ENCODE measurements at places on chromosomes 1 and 21. TPM values are rescaled to one million over a fixed set of nuclear protein-coding genes. Genes with fewer than 3 reads are reported as not detected.

Gene PLEKHN1
- total RNA-seq: 3.3 TPM

- DNase-seq: no peak
These were observed 69.4 kb upstream of the VAV3 start for GRCh38 chr1:108034396-108034795.

GRCh38 chr21:26453267-26453666, 119.8 kb downstream of the CYYR1 start:
- DNase-seq: no peak

Gene RORC
- 0.03 TPM for total RNA-seq

GRCh38 chr1:42195841-42196240, 31.3 kb upstream of the GUCA2A start:
- DNase-seq: no peak

Gene MORC3
- total RNA-seq: 18.4 TPM

Gene GBP4
- total RNA-seq: 0.02 TPM

- peak; percentile 51 for DNase-seq
These were observed 1.1 kb upstream of the LCK start for GRCh38 chr1:32249831-32250525.

DNA sequence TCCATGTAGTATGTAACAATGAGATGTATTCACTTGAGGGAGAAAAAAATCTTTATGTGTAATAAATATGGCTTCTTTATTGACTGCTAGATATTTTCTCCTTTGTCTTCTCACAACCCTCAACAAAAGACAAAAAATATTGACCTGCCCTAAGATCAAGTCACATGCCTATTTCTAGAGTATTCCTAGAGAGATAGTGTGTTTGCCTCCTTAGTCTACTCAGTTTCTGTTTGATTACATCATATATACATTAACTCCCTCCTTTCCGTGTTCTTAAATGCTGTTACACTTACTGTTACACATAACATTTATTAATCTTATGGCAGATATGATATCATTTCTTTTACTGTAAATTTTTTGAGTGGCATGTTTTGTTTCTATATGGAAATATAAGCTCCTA, 281.6 kb upstream of the RGS18 start:
- no peak for DNase-seq

Gene MYOG
- total RNA-seq: not detected

GRCh38 chr1:83641796-83642443, 357.0 kb downstream of the TTLL7 start:
- DNase-seq: no peak

- no peak for DNase-seq
These were observed 120.5 kb upstream of the HMGB4 start for GRCh38 chr1:33743221-33743998.

Gene TSTD1
- total RNA-seq: 0.30 TPM

Gene CHRM3
- 3.2 TPM for total RNA-seq

DNA sequence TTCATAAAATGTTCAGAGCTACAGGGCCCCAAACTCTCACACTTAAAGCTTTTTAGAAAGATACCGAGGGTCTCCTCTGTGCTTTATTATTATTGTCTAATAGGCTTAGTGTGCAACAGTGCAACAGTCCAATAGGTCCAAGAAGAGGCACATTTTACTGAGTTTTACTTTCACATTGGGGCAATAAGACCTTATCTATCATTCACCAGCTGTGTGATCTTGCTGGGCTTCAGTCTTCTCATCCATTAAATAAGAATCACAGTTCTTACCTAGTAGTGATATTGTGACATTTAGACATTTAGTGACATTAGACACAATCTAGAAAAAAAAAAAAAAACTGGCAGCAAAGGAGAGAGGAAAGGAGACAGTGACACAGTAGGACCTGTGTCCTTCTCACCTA, 175.8 kb upstream of the NFIA start:
- DNase-seq: no peak

DNA sequence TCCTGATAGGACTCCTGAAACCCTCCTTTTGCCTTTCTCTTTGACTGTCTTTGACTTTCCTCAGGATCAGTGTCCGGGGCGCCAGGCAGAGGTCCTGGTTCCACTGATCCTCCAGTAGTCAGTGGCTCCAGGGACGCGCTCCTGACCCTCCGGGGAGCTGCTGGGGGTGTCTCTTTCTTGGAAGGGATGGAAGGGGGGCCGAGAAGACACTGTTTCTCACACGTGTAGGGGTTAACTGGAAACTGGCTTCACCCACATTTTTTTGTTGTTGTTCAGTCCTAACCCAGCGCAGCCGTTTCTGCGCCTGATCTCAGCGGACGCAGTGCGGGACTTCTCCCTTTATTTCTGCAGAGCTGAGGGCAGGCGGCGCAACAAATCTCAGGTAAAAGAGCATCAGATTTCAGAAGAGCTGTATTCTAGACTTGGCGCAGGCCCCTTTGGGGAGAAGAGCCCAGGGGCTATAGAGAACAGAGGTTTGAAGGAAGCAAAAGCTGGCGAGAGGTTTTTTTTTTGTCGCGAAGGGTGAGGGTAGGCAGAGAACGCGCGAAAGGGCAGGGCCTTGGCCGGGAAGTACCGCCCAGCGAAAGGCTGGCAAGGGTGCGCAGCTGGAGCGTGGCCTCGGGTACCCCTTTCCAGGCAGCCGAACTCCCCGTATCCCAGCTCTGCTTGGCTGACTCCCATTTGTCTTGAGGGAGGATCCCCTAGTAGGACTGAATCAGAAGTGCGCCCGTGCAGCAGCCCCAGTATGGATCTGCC, 4.3 kb upstream of the LHX9 start:
- no peak for DNase-seq

Gene RXRG
- not detected for total RNA-seq

Gene HSPA6
- 1.5 TPM for total RNA-seq

Gene SLC16A4
- 0.60 TPM for total RNA-seq

Gene VHLL
- total RNA-seq: not detected

- DNase-seq: peak; percentile 94
These were observed 21.4 kb upstream of the FASLG start for GRCh38 chr1:172637522-172637921.

GRCh38 chr1:163872067-163872466, 550.3 kb downstream of the NUF2 start:
- DNase-seq: no peak

Gene HORMAD1
- total RNA-seq: not detected

GRCh38 chr21:24658026-24658425, 949.3 kb downstream of the MRPL39 start:
- peak; percentile 32 for DNase-seq

GRCh38 chr1:57986432-57986831, 560.1 kb downstream of the OMA1 start:
- no peak for DNase-seq

Measured in HT1080 (cell line).